ENCODE measurements at places on chromosomes 12 and 14. TPM values are rescaled to one million over a fixed set of nuclear protein-coding genes. Genes with fewer than 3 reads are reported as not detected.

Gene ESR2
- total RNA-seq, result 0.44 TPM

Gene BCAT1
- 68.3 TPM for total RNA-seq

Gene MYBPC1
- total RNA-seq, result not detected

Gene SMIM41
- not detected for total RNA-seq

Gene PTPRQ
- total RNA-seq, result not detected

Gene CLEC4D
- total RNA-seq, result not detected

Gene GPR132
- under 0.01 TPM for total RNA-seq

Gene SLC35E3
- total RNA-seq, result 2.0 TPM

Gene ZNF839
- 5.0 TPM for total RNA-seq

Gene RIPK3
- 0.65 TPM for total RNA-seq

Gene SPTB
- under 0.01 TPM for total RNA-seq

Gene AQP2
- not detected for total RNA-seq

Gene A2ML1
- not detected for total RNA-seq

Gene TPI1
- total RNA-seq, result 967 TPM

Gene KLHL33
- total RNA-seq, result under 0.01 TPM

Gene APOLD1
- 26.8 TPM for total RNA-seq

Gene OR10G2
- total RNA-seq, result not detected

Gene SLC39A5
- not detected for total RNA-seq

Gene ESRRB
- total RNA-seq, result not detected

Gene WNT5B
- 0.20 TPM for total RNA-seq

Gene ANO2
- total RNA-seq, result 84.1 TPM

Gene OTX2
- not detected for total RNA-seq

Gene TAS2R13
- total RNA-seq, result 0.44 TPM

Gene TPPP2
- total RNA-seq, result not detected

Gene DCN
- total RNA-seq, result not detected

Gene DNM1L
- total RNA-seq, result 61.9 TPM

Gene CSAD
- total RNA-seq, result 2.6 TPM

Gene ANKRD33
- not detected for total RNA-seq

Gene NELL2
- not detected for total RNA-seq

Gene MYF5
- total RNA-seq, result not detected

Gene TAS2R30
- total RNA-seq, result 1.1 TPM

Gene TMEM233
- total RNA-seq, result 0.40 TPM

Gene KRT82
- total RNA-seq, result not detected

Gene MORN3
- total RNA-seq, result under 0.01 TPM

Gene RNASE7
- total RNA-seq, result not detected

Gene C12orf54
- not detected for total RNA-seq

Gene ADSS1
- total RNA-seq, result 0.87 TPM
